NCI-H460 (cell line): ENCODE measurements at places on chromosomes 3 and 15. TPM values are rescaled to one million over a fixed set of nuclear protein-coding genes. Genes with fewer than 3 reads are reported as not detected.
A peak's percentile ranks its signal among the peaks of the same experiment; 100 is the strongest.

- peak; percentile 21 for DNase-seq
Measured at GRCh38 chr3:152466784-152467183, 198.1 kb downstream of the MBNL1 start.

GRCh38 chr3:57818772-57819171 lies 62.7 kb downstream of the SLMAP start:
- DNase-seq: no peak

GRCh38 chr3:41175365-41175764 lies 23.9 kb upstream of the CTNNB1 start:
- DNase-seq: no peak

GRCh38 chr3:43105596-43106292 lies at the start of gene POMGNT2:
Gene POMGNT2, minus strand, starts transcription at chr3:43106079. Its CDS starts 24,648 bp downstream, at chr3:43081431.
- DNase-seq: peak; percentile 75

DNA sequence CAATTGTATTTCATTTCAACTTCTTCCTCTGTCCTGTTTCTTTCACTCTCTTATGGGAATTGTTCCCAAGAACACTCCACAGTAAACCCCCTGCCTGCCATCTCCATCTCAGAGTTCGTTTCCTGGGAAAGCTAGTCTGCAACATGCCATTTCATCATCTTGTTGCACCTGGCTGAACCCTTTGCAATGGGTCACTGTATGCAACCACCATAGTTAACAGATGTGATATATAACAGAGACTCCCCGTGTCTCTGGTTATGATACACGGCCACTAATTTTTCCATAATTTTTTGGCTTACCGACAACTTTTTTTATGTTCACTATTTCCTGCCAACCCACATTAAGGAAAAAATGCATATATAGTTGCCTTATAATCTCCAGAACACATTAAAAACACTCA lies 95.5 kb downstream of the CHST2 start:
- DNase-seq: no peak

DNA sequence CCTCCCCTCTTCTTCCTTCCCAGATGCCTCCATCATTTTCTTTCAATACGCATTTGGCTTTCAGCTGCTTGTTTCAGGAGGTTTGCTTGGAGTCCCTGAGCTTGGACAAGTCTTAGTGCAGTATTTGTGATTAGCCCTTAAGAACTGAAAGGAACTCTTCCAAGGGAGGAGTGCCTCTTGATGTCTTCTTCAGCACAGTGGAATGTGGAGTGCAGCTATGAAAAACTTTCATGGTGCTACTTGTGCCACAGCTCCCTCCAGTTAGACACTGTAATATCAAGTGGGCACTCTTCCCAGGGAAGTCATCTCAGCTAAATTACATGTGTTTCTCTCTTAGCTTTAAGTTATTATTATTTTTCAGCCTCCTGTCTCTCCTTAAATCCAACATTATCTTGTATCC lies 173.1 kb downstream of the NECTIN3 start:
- no peak for DNase-seq

Gene FSTL1
- total RNA-seq: 88.9 and 101 TPM in 2 replicates
